Stimulated activated CD8-positive, alpha-beta memory T cell treated with anti-CD3 and anti-CD28 coated beads, Interleukin-7, amount 100 ng/mL, for 1 hour (primary cell): ENCODE measurements at places on chromosomes 3 and 15.
A peak's percentile ranks its signal among the peaks of the same experiment; 100 is the strongest.

- DNase-seq = no peak
Measured at GRCh38 chr15:52857471-52857870, 67.3 kb upstream of the ONECUT1 start.

- no peak for DNase-seq
Measured at GRCh38 chr15:81384891-81385720, 11.1 kb upstream of the TMC3 start.

GRCh38 chr15:59701880-59702279, 12.8 kb upstream of the BNIP2 start:
- DNase-seq = no peak

GRCh38 chr3:71578054-71578751, 5.3 kb downstream of the FOXP1 start:
- DNase-seq = no peak

DNA sequence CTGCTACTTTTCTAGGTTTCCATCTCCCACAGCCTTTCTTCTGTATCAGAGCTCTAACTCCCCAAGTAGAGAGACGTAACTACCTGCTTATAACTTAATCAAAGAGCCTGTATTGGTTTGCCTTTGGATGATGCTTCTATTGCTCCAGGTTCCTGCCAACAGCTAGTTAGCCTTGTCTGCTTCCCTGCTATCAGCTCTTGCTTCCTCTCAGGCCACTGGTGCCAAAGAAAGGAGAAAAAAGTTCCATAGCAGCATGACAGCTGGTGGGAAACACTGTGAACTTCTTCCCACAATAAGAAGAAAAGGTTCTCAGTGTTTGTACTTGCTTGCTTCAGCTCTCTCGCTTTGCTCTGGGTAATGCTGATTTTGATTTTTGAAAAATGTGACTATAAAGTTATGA, 206.6 kb downstream of the GBE1 start:
- DNase-seq = no peak

GRCh38 chr3:45123030-45123429, 23.1 kb downstream of the CDCP1 start:
- no peak for DNase-seq

GRCh38 chr15:93451822-93452221, 362.8 kb upstream of the RGMA start:
- no peak for DNase-seq

DNA sequence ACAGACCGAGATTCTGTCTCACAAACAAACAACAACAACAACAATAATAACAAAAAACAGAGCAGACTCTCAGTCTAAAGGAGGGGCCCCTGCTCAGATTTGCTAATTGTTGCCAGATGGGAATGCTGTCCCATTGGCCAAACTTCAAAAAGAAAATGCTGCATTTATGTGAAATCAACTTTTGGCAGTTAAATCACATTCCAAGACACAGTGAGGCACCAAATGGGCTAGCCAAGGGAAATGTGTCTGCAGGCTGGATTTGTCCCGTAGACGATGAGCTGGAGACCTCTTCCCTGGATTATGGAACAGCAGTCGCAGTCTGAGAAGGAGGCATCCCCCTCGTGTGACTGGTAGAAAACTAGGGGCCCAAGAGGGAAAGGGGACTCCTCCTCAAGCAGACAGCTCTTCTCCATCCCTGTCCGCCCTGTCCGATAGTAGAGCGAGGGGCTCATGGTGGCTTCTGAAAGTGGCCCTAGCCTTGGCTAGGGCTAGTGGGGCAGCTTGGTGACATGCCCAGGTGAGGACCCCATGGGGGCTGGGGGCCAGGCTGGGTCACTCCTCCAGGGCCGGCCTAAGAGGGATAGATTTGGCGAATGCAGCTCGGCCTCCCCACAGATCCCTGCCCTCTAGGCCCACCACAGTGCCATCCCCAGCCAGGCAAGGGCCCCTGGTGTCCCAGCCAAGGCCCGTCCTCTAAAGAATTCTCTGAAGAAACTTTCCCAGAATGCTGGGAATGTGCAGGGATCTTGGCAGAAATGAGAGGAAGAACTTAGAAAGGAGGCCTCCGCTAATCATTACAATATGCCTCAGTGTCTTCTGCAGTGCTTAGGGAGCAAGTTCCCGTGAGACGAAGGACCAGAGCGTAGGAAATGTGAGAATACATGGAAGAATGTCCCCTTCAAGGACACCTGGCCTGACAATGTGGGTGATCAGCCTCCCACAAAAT, 2.0 kb downstream of the SLC22A14 start:
- no peak for DNase-seq

GRCh38 chr3:3179407-3180094, at the start of gene CRBN:
Gene CRBN, minus strand, starts transcription at chr3:3179691. Its CDS starts 4 bp downstream, at chr3:3179687.
- DNase-seq = peak; percentile 78
